Right cardiac atrium (tissue), 5 donors: ENCODE measurements at places on chromosomes 1 and 21. TPM values are rescaled to one million over a fixed set of nuclear protein-coding genes. Genes with fewer than 3 reads are reported as not detected.

CA6 gene
- not detected for polyA plus RNA-seq

GRCh38 chr1:214719207-214719606 is 116.2 kb downstream of the CENPF start:
- no peak for DNase-seq

DNA sequence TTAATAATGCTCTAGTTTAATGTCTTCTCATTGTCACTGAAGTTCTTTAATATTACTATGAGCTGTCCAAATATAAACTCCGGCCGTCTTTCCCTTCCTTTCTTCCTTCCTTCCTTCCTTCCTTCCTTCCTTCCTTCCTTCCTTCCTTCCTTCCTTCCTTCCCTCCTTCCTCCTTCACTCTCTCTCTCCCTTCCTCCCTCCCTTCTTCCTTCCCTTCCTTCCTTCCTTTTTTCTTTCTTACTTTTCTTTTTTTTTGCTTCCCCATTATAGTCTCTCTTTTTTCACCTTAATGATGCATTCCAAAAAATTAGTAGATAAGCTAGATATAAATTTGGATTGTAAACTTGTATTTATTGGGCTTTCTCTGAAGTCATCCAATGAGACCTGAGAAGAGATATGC is 431.0 kb upstream of the ADGRL4 start:
- DNase-seq: no peak

DNA sequence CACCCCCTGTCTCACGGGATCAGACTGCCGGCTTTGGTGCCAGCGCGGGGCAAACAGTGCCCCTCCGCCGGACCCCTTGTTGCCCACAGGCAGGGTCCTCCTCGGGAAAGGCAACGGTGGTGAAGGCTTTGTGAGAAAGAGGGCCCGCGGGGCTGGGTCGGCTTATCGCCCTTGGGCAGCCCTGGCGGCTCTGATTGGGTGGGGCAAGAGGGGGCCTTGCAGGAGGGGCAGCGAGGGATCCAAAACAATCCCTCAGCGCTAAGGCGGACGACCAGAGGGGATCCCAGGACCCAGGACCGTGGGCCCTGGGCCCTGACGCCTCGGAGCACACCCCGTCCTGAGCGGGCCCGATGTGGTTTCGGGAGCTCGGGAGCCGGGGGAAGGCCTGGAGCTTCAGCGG is 3.9 kb upstream of the ZNF678 start:
- DNase-seq: no peak

DNA sequence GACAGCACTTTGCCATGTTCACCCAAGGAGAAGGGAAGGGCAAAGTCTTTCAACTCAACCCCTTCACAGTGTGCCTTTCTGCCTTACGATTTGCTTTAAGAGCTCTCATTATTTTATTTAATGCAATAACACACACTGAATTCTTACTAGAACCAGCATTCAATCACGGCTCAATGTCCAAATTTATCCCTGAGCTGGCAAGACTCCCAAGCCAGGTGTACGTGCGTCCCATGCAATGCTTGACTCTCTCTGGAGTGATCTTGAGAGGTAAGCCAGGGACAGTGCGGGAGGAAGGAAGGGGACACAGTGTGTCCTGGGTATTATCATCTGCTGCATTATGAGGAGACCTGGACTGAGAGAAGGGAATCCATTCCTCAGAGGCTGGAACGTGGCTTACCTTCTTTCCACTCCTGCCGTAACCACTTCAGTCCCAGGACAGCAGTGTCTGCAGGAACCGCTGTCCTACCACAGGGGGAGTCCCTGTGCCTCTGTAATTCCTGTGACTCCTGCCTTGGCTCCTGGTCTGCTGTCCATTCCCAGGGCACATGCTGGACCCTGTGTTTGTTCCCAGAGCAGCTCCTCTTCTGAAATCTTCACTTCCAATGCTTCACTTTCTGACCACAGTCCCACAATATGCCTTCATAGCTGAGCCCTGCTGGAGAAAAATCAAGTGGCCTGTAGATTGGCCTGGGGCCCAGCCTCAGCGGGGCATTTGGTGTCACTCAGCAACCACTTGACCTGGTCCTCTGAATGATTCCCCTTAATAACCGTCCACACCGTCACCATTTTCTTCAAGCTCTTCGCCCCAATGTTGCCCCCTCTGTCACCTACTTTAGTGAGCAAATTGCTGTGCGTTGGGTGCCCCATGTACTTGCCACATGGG is 28.6 kb upstream of the STUM start:
- DNase-seq: no peak

DNA sequence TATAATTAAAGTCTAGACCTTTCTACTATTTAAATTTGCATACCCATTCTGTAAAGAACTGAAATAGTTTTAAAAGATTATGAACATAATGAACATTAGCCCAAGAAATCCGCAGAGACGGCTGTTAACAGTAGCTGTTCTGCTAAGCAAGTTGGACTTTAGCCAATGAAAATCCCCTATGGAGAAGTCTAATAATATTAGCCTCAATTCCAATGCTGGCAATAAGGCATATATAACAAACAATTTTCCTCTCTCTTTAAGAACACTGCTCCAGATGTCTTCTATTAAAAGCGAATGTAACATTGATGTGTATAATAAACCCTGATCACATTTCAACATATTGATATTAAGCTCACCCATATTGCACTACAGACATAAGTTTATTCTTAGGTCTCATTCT is 221.3 kb upstream of the KCTD3 start:
- no peak for DNase-seq

GRCh38 chr1:208248991-208249696 is 5.0 kb upstream of the PLXNA2 start:
- no peak for DNase-seq
